IMR-90 (cell line): ENCODE measurements at places on chromosomes 1 and 21. TPM values are rescaled to one million over a fixed set of nuclear protein-coding genes. Genes with fewer than 3 reads are reported as not detected.

The CEP85 gene
- 11.1 and 11.5 TPM in 2 replicates for total RNA-seq

The CNR2 gene
- total RNA-seq: not detected in 2 replicates

The YOD1 gene
- 5.4 and 10.3 TPM in 2 replicates for total RNA-seq

The AGL gene
- 7.0 and 12.2 TPM in 2 replicates for total RNA-seq

The OR2T35 gene
- not detected in 2 replicates for total RNA-seq

- DNase-seq: no peak
Observed at GRCh38 chr21:29658934-29659203, 280.9 kb downstream of the GRIK1 start.

DNA sequence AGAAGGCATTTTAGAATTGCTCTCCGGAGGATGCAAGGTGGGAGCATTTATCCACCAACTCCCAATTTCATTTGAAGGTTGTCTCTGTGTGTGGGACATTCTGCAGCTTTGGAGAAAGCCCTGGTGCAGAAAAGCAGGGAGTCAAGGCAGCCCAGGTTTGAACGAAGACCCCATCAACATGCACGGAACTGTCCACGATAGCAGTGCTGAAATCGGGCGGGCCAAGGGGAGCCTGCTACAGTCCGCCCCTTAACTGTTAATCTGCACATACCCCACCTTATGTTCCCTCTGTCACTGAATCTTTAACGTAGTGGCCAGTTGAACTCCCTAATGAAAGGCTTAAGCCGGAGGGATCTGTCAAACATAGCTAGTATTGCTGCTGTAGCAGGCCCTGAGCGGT, 68.8 kb upstream of the C1orf174 start:
- DNase-seq: no peak

DNA sequence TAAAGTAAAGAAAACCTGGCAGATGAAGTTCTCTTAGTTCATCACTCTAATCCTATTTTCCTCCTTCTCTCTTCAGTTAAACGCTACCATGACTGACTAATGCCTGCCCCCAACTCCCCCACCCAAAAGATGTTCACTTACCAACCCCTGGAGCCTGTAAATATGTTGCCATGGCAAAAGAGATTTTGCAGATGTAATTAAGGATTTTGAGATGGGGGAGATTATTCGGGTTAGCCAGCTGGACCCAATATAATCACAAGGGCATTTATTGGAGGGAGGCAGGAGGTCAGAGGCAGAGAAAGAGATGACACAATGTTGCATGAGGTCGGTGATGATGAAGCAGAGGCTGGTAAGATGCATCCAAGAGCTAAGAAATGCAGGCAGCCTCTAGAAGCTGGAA, 69.3 kb upstream of the PPP2R5A start:
- no peak for DNase-seq

DNA sequence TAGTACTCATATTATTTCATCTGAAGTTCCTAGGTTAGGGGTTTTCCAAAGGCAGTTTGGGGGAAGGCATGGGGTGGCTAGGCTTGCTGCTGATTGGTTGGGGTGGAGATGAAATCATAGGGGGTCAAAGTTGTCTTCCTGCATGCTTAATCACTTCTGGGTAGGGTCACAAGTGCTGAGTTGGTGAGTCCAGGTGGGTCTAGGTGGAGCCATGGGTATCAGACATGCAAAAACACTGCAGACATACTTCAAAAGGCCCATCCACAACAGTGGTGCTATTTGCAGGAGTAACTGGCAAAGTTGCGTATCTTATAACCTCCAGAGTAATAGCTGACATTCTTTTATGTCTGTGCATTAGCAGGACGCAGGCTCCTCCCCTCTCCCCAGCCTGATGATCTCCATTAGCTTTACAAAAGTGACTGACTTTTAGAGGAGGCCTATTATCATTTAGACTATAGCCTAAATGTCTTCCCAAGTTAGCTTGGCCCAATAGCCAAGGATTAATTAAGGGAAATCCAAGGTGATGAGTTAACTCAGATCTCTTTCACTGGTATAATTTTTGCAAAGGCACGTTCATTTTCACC, 374.4 kb upstream of the PRMT6 start:
- no peak for DNase-seq
